ENCODE measurements at places on chromosomes 2 and 18.

- no peak for DNase-seq
Observed at GRCh38 chr2:168816369-168816768, 13.9 kb downstream of the NOSTRIN start.

- DNase-seq = no peak
Observed at GRCh38 chr2:197784956-197785941, at the start of gene BOLL. TSS of gene BOLL (minus strand) at chr2:197785319. CDS start at chr2:197781850, 3,469 bp downstream.

GRCh38 chr2:200252265-200253067 is 54.0 kb upstream of the SPATS2L start:
- peak; percentile 1 for DNase-seq

DNA sequence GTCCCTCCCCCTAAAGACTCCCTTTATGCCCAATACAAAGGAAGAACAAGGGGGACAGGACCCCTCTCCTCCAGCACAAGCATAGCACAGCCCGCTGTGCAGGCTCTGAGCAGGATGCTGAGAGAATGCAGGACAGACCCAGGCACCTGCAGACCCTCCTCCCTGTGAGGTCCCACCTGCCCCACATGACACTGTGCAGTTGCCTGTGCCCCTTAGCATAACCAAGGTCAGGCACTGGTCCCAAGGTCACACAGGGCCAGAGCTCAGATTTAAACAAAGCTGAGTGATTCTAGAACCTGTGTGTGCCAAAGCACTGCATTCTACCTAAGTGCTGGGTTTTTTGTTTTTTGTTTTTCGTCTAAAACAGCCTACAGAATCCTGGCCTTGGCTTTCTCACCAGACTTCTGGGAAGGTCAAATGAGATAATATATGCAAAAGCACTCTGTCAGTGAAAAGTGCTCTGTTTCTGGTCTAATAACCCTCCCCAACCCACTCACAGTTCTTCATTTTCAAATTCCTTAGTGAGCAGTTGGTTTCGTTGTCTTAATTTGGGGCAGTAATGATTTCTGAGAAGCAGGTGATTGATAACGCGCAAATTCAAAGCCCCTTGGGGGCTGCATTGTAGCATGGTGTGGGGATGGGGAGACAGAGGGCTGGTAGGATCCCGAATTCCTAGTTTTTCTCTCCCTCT is 125.7 kb downstream of the KCTD1 start:
- DNase-seq = no peak

DNA sequence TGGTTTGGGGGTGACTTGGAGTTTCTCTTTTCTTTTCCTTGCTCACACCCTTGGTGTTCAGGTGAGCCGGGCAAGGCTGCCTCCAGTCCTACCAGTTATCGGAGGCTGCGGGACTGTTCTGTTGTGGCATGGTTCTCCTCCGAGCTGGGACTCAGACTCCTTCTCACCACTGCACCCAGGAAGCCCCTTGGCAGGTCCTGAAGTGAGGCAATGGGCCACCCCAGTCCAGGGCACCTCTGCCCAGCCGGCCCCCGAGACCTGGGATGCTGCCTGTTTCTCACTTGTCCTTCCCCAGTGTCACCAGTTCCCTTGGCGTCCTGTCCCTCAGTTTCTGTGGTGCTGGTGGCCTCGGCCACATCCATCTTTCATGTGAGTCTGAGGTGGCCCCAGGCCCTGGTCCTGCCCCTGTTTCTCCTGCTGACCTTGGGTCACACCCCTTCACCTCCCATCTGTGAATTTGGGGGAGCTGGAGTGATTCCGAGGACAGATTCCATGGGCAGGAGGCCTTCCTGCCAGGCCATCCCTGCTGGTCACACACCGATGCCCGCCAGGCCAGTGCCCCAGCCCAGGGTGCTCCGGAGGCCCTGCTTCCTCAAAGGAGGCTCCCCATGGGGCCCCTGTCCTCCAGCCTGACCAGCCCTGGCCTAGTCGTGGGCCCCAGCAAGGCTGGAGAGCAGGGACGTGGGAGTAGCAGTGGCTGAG is 6.6 kb upstream of the KLHL30 start:
- DNase-seq = no peak

GRCh38 chr2:150619607-150620330 is 132.3 kb upstream of the RND3 start:
- no peak for DNase-seq

- no peak for DNase-seq
Observed at GRCh38 chr2:15173501-15173900, 387.6 kb downstream of the NBAS start.

GRCh38 chr2:70087702-70088597 is 673 bp downstream of the PCBP1 start:
- DNase-seq = peak; percentile 75

- DNase-seq = peak; percentile 71
Observed at GRCh38 chr2:40760071-40760666, 308.3 kb upstream of the SLC8A1 start.

- DNase-seq = no peak
Observed at GRCh38 chr2:236237468-236238190, 26.6 kb downstream of the ASB18 start.

DNA sequence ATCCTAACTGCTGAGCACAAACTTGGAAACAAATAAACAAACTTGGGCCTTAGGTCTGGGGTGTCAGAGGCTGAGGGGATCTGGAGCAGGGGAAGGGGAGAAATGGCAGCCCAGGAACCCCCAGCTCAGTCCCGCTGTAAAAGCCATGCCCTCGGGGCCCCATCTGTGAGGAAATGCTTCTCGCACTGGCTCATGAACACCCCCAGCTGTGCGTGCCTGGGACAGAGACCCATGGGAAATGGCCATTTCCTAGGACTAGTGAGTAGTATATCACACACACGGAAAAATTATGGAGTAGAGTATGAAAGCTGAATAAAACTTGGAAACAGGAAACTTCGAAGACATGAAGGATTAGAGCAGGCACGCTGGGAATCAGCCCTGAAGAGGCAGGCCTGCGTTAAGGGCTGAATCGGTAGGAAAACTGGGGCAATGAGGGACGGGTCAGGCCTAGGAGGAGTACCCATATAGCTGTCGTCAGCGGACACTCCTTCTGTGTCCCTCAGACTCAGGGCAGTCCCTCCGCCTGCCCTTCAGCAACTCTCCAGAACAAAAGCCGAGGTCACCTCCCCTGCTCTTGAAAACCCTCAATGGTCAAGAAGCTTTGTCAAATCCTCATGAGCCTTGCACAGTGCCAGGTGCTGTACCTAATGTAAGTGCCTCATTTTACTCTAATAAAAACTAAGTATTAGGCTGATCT is 120.8 kb upstream of the ODC1 start:
- no peak for DNase-seq

DNA sequence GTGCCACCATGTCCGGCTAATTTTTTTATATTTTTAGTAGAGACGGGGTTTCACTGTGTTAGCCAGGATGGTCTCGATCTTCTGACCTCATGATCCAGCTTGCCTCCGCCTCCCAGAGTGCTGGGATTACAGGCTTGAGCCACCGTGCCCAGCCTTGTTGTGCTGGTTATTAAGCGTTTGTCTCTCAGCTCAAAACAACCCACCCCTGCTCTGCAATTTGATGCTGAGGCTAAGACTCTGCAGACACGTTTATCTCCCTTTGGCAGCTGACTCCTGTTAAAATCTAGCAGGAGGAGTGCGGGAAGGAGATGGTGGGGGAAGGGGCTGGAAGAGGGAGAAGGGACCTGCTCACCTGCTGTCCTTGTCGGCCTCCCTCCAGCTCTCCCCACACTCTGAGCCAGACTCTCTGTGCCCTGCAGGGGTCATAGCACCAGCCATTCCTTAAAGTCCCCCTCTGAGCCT is 29.9 kb upstream of the IMPA2 start:
- DNase-seq = no peak

- DNase-seq = no peak
Observed at GRCh38 chr2:105809097-105809473, 64.4 kb downstream of the NCK2 start.

- peak; percentile 89 for DNase-seq
Observed at GRCh38 chr2:145258903-145259579, 739.1 kb upstream of the ZEB2 start.

- no peak for DNase-seq
Observed at GRCh38 chr2:150255528-150255927, 231.9 kb downstream of the RND3 start.

- no peak for DNase-seq
Observed at GRCh38 chr2:23695214-23695889, 231.6 kb downstream of the ATAD2B start.

- DNase-seq = no peak
Observed at GRCh38 chr2:30030361-30030760, 109.0 kb upstream of the ALK start.

DNA sequence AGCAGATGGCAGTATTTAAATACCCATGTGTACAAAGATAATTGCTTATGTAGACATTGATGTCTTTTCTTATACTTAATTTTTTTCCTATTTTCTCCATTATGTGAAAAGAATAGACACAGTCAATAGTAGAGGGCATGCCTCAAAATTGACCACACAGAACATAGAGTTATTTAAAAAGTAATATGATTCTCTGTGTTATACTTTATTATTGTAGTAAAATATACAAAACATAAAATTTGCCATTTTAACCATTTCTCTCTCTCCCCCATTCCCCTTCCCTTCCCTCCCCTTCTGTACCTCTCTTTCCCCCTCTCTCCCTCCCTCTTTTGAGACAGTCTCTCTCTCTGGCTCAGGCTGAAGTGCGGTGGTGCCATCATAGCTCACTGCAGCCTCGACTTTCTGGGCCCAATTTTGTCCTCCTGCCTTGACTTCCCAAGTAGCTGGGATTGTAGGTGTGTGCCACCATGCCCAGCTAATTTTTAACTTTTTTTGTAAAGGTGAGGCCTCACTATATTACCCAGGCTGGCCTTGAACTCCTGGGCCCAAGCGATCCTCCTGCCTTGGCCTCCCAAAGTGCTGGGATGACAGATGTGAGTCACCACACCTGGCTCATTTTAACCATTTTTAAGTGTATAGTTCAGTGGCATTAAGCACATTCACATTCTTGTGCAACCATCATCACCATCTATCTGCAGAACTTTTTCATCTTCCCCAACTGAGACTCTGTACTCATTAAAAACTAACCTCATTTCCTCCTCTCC is 179.7 kb downstream of the MCFD2 start:
- DNase-seq = no peak

GRCh38 chr2:29810956-29811355 is 110.4 kb downstream of the ALK start:
- no peak for DNase-seq

DNA sequence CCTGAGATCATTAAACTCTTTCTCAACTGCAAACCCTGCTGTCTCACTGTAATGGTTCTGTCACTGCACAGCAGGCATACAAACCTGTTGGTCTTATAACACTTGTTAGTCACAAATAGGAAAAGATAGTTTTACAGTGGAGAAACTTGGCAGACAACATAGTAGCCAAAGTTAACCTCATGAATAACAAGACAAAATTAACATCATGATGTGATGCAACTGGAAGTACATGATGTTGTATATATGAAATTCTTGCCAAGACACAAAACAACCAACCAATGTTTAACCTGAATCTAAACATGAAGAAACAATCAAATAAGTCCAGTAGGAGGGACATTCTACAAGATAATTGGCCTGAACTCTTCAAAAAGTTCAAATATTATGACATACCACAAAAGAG is 189.3 kb downstream of the RNF152 start:
- no peak for DNase-seq

DNA sequence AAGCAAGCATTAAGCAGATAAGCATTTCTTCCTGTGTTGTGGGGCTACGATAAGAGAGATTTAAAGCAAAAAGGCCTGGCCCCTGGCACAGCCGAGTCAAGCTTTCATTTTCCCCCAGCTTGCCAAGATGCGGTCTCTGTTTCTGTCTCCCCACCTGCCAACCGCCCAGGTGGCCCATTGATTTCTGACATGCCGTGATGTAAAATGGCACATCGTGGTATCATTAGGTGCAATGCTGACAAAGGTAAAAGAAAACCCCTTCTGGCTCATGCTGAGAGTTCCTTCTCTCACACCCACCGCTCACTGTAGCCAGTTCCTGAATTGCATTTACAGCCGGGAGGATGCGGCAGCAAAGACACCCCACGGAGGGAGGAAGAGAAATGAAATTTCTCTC is 62.8 kb downstream of the BOD1L2 start:
- DNase-seq = no peak

DNA sequence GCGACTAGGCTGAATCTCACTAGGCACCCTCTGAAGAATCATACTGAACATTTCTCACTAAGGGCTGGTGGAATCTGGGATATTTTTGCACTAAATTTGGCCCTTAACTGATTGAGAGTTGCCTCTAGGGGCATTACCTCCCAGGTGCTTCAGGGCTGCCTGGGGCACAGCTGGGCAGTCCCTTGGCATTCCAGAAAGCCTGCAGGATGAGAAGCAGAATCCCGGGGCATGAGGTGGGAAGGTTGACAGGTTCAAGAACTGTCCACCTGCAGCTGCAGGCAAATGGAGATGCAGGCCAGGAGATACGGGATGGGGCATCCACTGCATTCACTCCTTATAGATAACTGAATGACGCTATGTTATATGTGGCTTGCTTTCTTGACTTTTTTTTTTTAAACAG is 7.4 kb downstream of the RESP18 start:
- DNase-seq = no peak

GRCh38 chr2:209988010-209988409 is 14.4 kb upstream of the RPE start:
- no peak for DNase-seq

DNA sequence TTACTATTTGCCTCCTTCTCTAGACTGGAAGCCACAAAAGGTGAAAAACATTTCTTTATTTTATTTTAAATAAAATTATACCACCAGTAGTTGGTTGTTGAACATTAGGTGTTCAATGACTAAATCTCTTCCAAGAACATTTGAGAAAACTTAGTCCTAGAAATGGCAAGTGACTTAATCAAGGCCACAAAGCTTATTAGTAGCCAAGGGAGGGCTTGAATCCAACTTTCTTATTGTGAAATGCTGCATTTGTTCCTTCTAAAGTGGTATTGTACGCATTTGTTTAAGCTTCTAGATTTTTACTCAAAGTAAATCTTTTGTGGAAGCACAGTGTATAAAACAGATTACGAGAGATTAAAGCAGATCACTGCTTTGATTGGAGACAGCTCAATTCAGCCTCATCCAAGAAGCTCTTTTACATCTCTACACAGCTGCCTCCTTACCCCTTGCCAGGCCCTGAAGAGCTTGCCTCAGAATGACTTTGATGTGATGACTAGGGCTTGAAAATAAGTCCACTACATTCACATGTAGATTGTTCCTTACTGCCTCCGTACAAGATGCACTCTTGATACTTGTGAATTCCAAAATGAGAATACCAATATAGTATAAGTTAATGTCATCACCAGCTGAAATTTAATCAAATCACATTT is 244.8 kb downstream of the XIRP2 start:
- no peak for DNase-seq

GRCh38 chr2:84957771-84958134 is 13.2 kb upstream of the KCMF1 start:
- DNase-seq = no peak

- DNase-seq = no peak
Observed at GRCh38 chr18:75844146-75844545, 416.6 kb upstream of the SMIM21 start.

DNA sequence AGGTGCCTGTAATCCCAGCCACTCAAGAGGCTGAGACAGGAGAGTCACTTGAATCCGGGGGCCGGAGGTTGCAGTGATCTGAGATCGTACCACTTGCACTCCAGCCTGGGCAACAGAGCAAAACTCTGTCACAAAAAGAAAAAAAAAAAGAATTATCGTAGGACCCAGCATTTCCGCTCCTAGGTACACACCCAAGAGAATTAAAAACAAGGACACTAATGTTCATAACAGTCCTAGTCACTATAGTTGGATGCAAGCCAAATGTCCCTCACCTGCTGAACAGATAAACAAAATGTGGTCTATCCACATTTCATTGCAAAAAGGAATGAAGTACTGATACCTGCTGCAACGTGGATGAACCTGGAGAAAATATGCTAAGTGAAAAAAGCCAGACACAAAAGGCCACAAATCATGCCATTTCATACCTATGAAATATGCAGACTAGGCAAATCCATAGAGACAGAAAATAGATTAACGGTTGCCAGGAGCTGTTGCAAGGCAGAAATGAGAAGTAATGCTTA is 21.2 kb downstream of the ADRA2B start:
- no peak for DNase-seq

Measured in inflammatory macrophage (primary cell).